Stimulated activated CD8-positive, alpha-beta memory T cell treated with anti-CD3 and anti-CD28 coated beads, Interleukin-7, amount 100 ng/mL, for 1 hour (primary cell): ENCODE measurements at places on chromosomes 3 and 15.

- DNase-seq = no peak
Measured at GRCh38 chr3:197878427-197878826, 71.6 kb upstream of the RPL35A start.

GRCh38 chr3:113243071-113243470 lies 31.7 kb downstream of the BOC start:
- DNase-seq = no peak

DNA sequence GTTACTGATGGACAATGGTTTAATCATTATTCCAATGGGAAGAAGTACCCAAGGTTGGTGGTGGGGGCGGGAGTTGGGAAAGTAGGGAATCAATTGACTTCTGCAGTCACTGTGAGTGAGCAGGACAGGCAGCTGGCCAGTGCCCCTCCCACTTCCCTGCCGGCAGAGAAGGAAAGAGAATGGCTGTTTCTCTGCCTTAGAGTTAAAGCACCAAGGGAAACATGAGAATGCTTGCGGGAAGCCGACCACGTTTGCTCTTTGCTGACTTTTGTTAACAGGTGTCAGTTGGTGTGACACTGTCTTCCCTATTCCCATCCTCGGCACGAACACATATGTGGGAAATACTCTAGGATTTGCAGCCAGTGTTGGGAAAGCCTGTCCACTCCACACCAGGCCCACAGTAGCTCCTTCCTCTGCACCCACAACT lies 33.5 kb upstream of the MFSD1 start:
- no peak for DNase-seq

GRCh38 chr3:178673529-178673928 lies 137.3 kb downstream of the KCNMB2 start:
- no peak for DNase-seq

DNA sequence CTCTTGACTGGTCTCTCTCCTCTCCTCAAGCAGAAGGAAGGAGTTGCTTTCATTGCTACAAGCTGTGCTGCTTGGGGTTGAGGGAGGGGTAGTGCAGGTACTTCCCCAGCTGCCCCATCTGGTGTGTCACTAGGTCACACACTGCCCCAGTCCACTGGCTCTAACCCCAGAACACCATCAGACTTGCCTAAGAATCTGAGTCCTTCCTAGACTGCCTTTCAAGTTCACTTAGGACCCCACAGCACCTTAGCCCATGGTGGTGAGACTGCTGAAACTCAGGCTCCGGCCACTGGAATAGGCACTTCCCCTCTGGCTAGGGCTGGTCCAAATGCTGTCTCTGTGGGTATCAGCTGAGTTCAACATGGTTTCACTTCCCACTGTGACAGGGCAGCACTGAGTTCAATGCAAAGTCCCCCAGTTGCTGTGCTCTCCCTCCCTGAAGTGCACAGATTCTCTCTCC lies 279.7 kb upstream of the GOLGA6L4 start:
- no peak for DNase-seq

DNA sequence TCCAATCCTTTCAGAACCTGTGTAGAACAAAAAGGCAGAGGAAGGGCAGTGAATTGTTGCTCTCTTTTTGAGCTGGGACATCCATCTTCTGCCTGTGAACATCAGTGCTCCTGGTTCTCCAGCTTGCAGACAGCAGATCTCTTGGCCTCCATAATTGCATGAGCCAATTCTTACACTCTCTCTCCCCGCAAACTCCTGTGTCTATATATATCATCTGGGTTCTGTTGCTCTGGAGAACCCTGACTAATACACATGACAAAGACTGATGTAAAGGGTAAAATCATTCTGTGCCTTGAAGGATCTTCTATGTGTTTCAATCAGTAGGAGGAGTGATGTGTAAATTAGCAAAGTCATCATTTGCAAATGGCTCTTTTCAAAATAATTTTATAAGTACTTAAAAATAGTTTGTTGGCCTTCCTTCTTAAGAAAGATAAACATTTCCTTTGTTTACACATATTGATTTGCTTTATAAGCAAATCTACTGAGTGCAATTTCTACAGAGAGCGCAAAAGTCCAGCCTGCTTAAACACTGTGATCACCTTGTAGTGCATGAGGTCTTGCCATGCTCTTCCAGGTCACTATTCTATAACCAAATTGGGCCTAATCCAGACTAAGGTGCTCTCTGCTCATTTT lies 154.9 kb upstream of the ANKRD28 start:
- DNase-seq = no peak

GRCh38 chr3:134373271-134374104 lies 759 bp downstream of the AMOTL2 start:
- no peak for DNase-seq

- DNase-seq = no peak
Measured at GRCh38 chr3:14889943-14890342, 57.4 kb upstream of the NR2C2 start.

DNA sequence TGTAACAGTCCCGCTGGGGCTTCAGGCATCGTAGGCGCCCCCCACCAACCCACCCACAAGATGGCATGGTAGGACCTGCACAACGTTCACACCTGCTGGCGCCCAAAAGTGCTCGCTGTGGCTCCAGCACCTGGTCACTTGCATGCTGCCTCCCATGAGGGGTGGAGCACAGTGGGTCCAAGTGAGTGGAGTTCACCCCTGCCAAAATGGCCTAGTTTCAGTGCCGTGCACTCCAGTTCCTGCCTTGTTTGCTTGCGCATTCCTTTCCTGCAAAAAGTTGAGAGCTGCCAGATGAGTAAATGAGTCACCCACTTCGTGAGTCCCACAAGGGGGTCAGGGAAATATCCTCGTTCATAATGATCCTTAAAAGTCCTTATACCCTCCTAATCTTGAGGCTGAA lies 788.7 kb upstream of the DPPA4 start:
- no peak for DNase-seq

GRCh38 chr15:71780115-71780976 lies 30.0 kb upstream of the NR2E3 start:
- no peak for DNase-seq

DNA sequence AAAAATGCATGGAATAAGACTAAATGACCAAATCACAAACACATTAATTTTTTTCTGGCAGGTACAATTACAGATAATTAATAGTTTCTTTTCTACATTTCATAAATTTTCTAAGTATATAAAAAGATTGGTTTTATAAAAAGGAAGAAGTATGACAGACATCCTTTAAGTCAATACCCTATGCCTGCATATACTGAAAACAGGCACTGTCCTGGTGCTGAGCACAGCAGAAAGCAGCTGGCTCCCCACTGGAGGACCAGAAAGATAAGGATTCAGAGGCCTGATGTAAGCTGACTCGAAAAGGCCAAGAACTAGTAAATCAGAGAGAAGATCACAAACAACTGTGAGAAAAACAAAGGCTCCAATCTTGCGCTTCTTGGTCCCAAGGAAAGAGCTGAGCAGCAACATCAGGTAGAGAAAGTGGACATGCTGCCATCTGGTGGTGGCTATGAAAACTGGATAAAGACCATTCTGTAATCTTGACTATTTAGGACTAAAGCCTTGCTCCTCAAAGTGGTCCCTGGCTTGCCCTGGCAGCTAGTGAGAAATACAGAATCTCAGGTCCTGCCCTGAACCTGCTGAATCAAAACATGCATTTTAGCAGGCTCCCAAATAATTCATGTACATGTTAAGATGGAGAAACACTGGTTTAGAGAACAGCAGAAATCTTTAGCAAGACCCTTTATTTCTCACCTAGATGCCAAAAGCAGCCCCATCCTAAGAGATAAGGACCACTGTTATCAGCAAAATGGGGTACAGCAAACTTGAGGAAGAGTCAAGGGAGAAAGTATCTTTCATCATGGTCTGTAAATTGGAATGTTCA lies 76.0 kb downstream of the TRANK1 start:
- DNase-seq = no peak

DNA sequence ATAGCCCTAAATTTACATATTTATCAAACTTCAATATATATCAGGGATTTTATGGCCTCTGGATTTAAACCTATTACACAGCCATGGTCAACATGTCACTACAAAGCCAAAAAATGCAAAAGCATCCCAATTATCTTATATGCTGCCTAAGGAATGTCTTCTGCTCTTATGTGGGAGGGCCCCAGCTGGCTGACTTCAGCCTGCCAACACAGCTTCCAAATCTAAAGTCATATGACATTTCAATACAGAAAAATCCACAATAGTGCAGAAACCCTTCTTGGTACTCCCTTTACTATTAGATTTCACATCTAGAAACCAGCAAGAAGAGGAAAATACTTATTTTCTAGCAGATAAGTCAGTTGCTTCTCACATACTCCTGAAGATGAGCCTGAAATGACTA lies 6.4 kb downstream of the PFN2 start:
- DNase-seq = no peak

DNA sequence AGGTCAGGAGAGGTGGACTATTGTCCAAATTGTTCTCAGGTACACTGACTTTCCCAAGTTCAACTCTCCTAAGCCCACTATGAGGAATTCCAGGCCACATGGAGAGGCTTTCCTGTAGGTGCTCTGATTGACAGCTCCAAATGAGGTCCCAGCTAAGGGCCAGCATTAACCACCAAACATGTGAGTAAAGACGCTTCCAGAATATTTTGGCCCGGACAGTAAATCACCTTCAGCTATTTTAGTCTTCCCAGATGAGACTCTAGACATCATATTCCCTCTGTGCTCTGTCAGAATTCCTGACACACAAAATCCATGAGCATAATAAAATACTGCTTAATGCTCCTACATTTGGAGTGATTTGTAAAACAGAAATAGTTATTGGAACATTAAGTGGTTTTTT lies 135.5 kb downstream of the TGFBR2 start:
- DNase-seq = no peak

GRCh38 chr3:178200316-178200715 lies 335.9 kb upstream of the KCNMB2 start:
- DNase-seq = no peak

DNA sequence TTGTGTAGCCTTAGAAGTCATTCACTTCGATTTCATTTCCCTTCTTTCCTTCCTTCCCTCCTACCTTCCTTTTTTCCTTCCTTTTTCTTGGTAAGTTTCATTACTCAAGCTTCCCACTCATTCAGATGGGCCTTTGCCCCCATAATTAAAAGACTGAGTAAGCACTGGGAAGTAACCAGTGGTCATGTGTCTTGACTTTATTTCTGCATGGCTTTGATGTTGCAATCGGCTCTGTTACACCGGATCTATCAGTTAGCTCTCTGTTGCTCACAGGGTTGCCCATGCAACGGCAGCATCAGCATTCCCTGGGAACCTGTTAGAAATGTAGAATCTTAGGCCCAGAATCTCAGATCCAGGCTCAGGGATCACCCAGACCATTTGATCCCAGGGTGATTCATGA lies 25.6 kb upstream of the LARS2 start:
- no peak for DNase-seq

DNA sequence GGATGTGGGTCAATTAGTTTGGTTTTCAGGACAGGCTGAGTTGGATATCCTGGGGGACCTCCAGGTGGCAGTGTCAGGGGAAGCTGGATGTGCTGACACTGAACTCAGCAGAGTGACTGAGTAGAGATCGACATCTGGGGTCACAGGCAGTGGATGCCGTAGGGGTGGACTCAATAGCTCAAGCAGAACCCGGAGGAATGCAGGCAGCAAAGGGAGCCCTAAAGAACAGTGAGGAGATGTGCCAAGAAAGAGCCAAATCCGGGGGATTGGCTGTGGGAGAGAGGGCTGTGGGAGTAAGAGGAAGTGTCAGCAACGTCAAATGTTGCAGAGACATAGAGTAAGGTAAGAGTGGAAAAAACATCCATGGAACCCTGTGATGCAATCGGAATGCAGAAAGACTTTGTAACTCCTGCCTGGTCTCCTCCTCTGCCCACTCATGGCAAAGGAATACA lies 11.6 kb downstream of the CCR5AS start:
- no peak for DNase-seq

DNA sequence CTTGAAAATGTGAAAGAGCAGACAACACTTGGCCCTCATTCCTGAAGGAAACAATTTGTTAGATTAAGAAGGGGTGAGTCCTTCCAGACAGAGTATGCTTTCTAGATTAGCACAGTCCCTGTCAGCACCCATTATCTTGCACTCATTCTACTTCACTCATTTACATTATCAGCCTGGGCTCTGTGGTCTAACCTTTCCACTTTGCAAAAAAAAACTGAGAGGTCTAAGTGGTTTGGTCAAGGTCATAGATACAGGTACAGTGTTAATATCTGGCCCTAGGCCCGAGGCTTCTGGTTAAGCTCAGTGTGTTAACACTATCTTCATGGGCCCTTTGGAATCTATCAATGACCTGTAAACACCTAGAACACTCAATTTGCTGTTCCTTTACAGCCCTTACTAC lies 123.4 kb upstream of the LRRN1 start:
- DNase-seq = no peak

GRCh38 chr3:65493371-65493882 lies 545.3 kb downstream of the MAGI1 start:
- DNase-seq = no peak

DNA sequence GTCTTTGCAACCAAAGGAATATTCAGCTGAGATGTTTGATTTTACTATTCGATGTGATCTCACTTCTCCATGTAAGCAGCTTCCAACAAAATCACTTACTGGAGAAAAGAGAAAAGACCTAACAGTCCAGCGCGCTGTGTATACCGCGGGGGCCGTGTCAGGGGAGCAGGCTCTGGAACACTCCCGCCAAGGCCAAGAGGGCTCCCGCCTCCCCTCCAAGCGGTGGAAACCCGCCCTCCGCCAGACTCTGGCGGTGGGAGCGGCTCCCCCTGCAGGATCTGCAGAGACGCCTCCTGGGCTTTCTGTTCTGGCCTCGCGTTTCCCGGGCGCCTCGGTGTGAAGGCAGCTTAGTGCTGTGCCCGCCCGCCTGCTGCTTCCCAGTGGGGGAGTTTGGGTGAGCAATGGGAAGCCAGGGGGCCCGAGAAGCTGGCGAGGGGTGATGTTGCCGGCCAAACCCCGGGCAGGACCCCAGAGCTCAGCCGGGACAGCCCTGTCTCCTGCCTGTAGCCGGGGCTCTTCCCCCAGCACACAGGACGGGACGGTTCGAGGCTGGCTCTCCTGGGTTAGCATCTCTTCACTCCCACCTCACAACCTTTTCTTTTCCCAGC lies 36.3 kb downstream of the CHST14 start:
- DNase-seq = peak; percentile 30

GRCh38 chr3:101695779-101696372 lies 9.4 kb upstream of the RPL24 start:
- DNase-seq = no peak

GRCh38 chr15:79248183-79248582 lies 34.3 kb upstream of the ANKRD34C start:
- DNase-seq = no peak

DNA sequence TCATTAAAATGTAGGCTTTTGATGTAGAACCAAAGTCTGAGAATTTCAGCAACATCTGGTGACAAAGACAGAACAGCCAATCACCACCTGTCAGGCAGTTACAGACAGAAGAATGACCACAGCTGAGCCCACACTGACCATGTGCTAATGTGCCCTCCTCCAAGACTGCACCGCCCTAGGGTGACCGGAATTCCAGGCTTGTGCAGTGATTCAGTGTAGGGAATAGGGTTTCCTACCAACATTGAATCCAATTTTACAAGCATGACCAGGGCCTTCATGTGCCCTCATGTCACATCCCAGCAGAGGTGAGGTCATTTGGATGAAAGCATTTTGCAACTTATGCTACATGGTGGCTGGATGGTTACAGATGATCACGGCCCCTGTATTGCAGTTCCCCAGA lies 412.5 kb downstream of the SOX2 start:
- no peak for DNase-seq
